ENCODE measurements at places on chromosomes 16 and 17.

DNA sequence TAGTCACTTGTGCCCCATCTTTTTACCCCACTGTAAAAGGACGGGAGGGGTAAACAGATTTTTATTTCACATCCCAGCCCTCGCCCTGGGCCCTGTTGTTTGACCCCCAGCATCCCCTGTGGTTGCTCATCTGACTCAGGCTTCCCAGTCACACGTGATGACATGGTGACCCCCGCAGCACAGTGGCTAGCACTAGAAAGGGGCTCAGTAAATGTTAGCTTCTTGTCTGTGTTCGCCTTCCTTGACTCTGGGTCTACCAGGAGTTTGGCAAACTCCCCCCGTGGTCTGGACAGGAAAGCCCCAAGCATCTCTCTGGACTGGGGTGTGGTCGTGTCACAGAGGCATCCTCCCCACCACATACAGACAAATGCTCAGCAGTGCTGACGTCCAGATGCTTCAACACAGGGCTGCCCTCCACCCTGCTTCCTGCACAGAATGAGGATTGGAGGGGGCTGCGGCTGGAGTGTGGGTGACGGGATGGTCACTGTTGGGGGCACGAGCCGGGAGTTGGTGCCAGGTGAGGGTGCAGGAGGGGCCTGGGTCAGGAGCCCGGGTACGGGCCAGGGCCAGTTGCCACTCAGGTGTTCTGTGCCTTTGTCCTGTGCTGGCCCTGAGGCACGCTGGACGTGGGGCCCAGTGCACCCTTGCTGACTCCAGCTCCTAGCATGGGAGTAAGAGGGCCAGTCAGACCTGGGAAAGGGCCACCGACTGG is 69.1 kb downstream of the METRNL start:
- no peak for DNase-seq

GRCh38 chr17:52030052-52030451 is 128.5 kb downstream of the CA10 start:
- DNase-seq: no peak

GRCh38 chr16:83989300-83989699 is 21.3 kb downstream of the NECAB2 start:
- no peak for DNase-seq

GRCh38 chr16:30896261-30896888 is at the start of gene CTF1:
TSS of gene CTF1 (plus strand) at chr16:30896614. CDS start at chr16:30896644, 30 bp downstream.
- DNase-seq: no peak

DNA sequence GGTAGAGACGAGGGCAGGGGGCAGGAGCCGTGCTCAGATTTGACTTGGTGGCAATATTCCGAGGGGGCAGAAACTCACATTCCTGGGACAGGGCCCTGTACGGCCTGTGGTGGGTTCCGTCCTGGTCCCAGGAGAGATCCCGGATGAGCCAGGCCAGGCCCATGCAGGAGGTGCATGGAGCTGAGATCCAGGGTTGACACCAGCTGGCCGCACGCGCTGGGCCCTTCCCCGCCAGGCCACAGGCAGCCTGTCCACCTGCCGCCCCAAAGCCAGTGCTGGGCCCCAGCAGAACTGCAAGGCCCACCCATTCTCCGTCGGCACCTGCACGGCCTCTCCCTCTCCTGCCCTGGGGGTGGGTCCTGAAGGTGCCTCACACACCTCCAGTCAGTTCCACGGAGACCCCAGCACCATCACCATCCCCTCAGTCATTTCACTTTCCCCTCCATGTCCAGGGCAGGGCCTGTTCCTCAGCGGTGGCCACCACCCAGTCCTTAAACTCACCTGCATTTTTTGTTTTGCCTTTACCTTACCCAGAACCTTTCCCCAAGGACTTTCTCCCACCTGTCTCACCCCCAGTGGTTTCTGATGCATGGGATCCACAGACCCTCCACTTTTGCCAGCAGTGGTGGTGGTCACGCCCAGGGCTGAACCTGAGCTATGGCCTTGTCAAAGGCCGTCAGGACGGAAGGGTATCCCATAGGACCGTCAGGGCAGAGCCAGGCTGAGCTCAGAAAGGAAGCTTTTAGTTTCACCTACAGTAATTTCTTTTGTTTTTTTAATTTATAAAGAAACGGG is 25.1 kb upstream of the CDH15 start:
- no peak for DNase-seq

DNA sequence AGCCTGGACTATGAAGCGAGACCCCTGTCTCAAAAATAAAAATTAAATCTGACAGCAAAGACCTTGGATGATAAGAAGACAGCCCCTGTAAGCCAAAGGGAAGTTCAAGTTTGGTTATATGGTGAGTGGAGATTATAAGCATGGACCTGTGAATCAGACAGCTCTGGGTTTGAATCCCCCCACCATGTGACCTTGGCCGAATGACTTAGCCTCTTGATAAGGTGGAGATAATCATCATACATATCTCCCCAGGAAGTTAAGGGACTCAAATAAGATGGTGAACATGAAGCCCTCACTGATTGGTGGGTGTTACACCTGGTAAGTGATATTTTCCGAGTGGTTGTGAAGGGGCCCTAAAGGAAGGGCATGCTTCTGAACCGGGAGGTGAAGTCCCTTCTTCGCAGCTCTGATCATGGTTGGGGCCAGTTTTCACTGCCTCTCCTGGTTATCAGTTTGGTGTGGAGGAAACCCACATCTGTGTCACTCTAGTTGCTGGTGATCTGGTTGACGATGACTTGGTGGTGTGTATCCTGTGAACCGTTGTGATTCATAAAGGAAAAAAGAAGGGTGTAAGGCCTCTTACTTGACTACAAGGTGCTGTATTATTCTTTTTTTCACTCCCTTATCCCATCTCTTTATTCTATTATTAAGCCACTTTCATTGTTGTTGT is 61.7 kb upstream of the CLEC18A start:
- DNase-seq: no peak

DNA sequence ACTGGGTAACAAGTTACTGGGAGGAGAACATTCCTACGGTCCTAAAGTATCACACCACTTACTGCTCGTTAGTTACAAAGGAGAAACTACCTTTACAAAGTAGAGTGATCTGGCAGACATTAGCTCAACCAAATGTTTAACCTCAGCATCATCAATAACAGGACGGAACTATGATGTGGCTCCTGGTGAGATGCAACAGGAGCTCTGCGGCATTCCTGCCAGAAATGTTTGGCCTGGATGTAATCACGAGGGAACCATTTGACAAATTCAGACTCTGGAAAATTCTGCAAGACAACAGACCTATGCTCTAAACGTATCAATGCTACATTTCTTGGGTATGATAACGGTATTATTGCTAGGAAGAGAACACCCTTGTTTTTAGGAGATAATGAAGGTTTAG is 80.4 kb downstream of the MRM3 start:
- DNase-seq: no peak

GRCh38 chr16:60206516-60206915 is 1472.4 kb upstream of the GOT2 start:
- DNase-seq: no peak

DNA sequence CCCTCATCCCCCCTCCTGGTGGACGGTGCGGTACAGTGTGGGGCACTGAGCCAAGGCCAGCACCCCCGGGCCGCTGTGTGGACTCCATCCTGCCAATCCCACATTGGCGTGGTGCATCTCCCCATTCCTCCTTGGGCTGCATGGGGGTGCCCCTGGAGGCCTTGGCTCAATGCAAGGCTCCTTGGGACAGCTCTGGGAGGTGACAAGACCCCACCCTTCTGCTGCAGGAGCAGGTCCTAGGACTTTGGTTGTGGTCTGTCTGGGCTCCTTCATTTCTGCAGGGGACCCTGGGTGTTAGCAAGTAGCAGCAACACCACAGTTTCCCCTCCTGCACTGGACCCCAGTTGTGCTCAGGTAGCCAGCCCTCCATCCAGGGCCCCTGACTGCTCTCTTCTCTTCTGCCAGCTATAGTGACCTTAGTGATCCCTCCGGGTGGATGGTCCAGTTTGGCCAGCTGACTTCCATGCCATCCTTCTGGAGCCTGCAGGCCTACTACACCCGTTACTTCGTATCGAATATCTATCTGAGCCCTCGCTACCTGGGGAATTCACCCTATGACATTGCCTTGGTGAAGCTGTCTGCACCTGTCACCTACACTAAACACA is 1.3 kb downstream of the PRSS21 start:
- no peak for DNase-seq

DNA sequence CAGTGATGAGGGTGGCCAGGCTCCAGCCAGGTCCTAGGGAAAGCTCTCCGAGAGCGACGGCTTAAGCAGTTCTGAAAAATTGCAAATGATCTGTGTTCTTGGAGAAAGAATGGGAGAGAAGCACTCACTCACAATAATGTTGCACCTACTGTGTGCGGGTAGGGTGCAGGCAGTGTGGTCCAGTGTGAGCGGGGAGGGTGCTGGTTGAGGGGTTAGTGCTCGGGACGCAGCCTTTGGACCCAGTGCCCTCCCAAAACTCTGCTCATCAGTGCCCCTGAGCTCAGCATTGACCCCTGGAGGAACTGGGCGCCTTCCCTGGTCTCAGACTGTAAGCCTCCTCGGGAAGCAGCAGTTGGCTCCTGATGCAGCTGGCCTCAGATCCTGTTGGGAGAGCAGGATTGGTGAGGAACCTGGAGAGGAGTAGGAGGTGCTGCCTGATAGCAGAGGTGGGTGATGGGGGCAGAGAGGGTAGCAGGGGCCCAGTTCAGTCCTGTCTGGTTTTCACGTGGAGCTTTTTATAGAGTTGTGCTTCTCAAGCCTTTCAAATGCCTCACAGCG is 23.6 kb upstream of the ZNF750 start:
- no peak for DNase-seq

DNA sequence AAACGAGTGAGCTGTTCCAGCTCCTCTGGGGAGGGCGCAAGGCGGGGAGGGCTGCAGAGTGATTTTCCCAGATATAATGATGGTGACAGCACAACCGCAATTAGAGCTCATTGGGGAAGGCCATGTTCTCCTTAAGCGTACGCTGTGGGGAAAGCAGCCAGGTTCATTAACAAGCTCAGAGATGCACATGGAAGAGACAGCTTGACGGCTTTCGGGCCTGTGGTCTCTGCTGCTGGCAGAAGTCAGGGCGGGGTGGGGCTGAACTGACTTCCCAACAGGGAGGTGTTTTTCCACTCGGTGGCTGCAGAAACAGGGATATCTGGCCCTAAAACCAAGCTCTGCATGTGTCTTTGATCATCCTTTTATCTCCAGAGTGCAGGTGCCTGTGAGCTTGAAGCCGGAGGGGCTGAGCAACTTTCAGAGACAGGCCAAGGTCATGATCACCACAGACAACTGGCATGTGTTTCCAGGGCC is 24.0 kb upstream of the CACNG1 start:
- DNase-seq: no peak

- no peak for DNase-seq
These were observed 57.7 kb downstream of the TMEM132E start for GRCh38 chr17:34637041-34637547.

GRCh38 chr17:60538726-60539125 is 12.7 kb upstream of the APPBP2 start:
- no peak for DNase-seq

- no peak for DNase-seq
These were observed 22.4 kb upstream of the SCNN1B start for GRCh38 chr16:23279721-23280153.

GRCh38 chr16:78323315-78323714 is 223.9 kb downstream of the WWOX start:
- no peak for DNase-seq

- no peak for DNase-seq
These were observed 41.0 kb downstream of the RAI1 start for GRCh38 chr17:17722081-17722905.

- no peak for DNase-seq
These were observed 23.7 kb downstream of the CLEC3A start for GRCh38 chr16:78045865-78046581.

DNA sequence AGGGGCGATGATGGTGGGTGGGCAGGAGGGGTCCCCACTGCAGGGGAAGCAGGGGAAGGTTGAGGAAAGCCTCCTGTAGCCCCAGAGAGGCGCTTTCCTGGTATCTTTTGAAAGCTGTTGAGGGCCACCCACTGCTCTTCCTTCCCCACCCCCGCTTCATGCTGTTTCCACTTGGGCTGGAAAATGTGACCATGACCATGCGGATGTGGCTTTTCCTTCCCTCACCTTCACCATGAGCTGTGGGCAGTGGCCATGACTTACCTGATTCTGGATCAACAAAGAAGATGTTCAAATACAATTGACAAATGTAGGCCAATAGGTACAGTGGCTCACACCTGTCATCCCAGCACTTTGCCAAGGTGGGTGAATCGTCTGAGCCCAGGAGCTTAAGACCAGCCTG is 13.8 kb downstream of the MVP start:
- no peak for DNase-seq

GRCh38 chr16:87583453-87584131 is 18.7 kb upstream of the JPH3 start:
- DNase-seq: no peak

GRCh38 chr16:12569061-12569460 is 234.6 kb downstream of the CPPED1 start:
- DNase-seq: no peak

- no peak for DNase-seq
These were observed 4.8 kb upstream of the CDH5 start for GRCh38 chr16:66361604-66362135.

- DNase-seq: no peak
These were observed 391.4 kb upstream of the MAF start for GRCh38 chr16:79991969-79992368.

DNA sequence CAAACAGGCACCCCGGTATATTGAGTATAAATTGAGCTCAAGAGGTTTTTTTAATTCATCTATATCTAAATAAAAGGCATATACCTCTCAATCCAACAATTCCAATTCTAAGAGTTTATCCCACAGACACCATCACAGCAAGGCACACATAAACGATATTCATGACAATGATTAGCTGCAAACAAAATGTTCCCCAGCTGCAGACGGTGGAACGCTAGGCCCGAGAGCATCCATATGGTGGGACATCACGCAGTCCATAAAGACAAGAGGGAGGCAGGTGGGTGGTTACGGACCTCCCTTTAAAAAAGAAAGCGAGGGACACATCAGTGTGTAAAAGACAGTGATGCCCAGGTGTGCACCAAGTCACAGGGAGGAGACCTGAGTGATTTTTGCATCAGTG is 28.1 kb downstream of the MEAK7 start:
- DNase-seq: no peak

DNA sequence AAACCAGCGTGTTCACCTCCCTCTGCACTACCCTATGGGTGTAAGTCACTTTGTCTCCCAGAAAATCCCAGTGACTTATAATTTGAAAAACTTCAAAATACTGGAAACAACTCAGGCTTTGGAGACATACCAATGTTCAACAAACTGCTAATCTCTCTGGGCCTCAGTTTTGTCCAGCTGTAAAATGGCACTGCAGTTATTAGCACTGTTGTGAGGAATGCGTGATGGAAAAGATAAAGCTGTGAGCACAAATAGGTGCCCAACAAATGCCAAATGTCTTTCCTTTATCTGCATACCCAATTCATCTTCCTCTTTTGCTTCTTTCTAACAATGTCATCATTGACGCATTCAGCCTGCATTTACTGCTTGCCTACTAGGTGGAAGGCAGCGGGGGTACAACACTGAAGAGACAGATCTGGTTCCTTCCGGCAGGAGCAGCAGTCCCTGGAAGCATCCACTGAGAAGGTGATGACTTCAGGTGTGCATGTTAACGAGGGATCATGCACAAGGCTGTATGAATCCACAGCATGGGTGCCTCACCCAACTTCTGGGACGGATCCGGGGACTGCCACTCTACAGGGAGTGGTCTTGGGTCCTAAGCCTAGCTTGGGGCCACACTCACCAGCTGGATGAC is 63.4 kb downstream of the CYTH1 start:
- no peak for DNase-seq

- no peak for DNase-seq
These were observed 1.4 kb downstream of the OSBPL7 start for GRCh38 chr17:47820033-47820789.

GRCh38 chr16:10224850-10225249 is 42.6 kb upstream of the GRIN2A start:
- no peak for DNase-seq

- no peak for DNase-seq
These were observed 21.9 kb downstream of the C1QTNF1 start for GRCh38 chr17:79045842-79046196.

All from activated CD8-positive, alpha-beta memory T cell treated with anti-CD3 and anti-CD28 coated beads for 48 hours (primary cell).